HuH-7.5 (cell line): ENCODE measurements at places on chromosomes 12 and 14.
A peak's percentile ranks its signal among the peaks of the same experiment; 100 is the strongest.

GRCh38 chr12:117892441-117892840 is 76.3 kb downstream of the KSR2 start:
- DNase-seq, result no peak

GRCh38 chr14:105601360-105602242 is 75.2 kb downstream of the TMEM121 start:
- DNase-seq, result no peak

DNA sequence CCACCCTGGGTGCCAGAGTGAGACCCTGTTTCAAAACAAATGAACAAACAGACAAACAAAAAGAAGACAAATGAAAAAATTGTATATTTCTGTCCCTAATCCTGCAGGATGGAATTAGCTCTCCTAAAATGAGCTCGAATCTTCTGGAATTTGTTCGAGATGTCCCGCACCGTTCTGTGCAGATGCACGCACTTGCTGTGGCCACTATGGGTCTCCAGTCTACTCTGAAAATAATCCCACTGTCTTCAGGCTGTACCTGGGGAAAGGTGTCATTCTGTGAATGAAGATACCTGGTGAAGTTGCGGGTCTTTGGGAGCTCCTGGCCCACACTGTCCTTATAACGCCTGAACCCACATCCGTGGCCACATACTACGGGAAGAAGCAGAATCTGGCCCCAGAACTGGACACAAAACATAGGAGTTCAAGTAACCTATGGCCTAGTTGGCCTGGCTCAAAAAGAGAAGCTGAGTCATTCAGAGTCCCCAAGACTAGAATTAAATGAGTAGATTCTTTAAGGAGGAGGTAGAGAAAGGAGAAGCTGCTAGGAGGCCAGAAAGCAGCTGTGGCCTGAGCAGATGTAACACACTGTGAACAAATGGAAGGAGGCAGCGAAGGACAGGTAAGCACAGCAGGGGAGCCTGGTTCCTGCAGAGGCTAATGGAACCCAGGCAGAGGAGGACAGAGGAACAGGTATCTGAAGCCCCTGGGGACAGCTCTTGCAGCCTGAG is 108.6 kb downstream of the FOXN3 start:
- no peak for DNase-seq

GRCh38 chr12:3896801-3897351 is 23.7 kb upstream of the PARP11 start:
- DNase-seq, result no peak

DNA sequence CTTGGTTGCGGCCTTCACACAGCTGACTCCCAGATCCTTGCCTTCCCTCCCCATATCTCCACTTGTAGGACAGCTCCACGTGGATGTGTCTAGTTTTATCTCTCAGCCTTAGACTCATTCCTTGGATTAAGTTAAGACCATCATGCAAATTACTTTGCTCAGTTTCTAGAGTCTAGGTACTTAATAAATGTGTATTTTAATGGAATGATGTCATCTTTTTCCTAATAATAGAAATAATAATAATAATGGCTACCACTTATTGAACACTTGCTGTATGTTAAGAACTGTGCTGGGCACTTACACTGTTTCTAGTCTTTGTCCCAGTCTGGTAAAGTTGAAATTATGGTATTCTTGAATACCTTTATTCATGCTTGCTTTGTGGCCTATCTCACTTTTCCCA is 37.5 kb downstream of the FBXW8 start:
- DNase-seq, result no peak

DNA sequence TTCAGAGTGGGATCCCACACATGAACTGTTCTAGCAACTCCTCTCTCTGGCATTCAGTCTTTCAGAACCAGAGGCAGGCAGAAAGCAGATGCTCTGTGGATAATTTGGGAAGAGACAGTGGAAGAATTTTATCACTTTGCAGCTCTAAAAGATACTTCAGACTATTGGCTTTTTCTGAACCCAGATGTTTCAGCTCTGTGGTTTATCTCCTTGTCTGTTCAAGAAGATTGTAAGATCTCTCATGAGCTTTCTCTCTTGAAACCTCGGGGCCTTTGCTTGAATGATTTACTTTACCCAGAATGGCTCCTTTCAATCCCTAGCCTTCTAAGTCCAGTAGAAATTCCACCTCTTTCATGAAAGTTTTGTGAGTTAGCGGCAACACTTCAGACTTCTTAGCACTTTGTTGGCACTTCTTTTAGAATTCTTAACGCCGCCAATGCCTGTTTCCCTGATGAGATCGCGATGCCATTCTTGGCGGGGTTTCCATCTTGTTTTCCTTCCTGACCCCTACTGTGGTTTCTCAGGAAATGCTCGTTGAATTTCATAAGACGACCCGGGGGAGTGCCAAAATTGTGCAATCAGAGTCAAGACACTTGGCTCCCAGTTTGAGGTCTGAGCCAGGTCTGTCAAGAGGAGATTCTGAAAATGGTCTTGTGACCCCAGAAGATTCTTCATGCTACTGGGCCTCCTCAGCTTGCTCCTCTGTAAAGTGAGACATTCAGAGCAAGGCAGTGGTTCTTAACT is 107.0 kb upstream of the PRICKLE1 start:
- DNase-seq, result no peak

GRCh38 chr14:104881369-104881979 is 16.4 kb downstream of the CEP170B start:
- DNase-seq, result no peak

GRCh38 chr12:58369576-58369975 is 428.2 kb downstream of the ATP23 start:
- no peak for DNase-seq

- no peak for DNase-seq
These were observed 200.1 kb downstream of the DAD1 start for GRCh38 chr14:22388669-22389595.

DNA sequence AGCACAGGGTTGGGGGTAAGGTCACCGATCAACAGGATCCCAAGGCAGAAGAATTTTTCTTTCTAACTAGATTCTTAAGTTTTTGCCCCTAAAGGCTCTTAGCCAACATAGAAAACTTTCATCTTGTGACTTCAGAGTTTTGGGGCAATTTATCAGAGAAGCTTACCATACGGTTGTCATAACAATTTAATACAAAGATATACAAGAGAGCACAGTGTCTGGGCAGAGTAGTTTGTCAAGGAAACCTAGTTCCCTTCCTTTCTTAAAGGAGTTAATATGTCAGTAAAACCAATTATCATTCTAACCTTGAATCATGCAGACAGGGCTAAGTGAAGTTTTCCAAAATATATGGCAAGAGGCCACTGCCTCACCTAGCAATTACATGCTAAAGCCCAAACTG is 18.4 kb downstream of the NR2C1 start:
- no peak for DNase-seq

DNA sequence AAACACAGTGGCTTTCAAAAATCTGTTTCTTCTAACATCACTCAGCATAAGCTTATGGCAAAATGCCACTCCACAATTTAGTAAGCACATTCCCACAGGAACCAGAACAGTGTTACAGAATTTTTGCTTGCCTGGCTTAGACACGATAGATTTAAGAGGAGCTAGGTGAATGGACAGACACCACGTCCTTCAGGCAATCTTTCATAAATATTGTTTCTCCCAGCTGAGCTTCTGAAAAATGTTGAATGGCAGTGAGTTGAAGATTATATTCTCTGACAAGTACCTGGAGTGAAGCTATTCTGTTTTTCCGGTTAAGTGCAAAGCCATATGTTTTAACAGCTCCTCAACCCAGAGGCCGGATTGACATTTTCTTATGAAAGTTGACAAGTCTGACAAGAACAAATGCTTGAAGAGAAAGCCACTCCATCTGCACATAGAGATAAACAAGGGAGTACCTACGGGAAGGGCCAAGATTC is 102.0 kb downstream of the FSCB start:
- DNase-seq, result no peak

GRCh38 chr12:123533672-123534643 is at the start of gene RILPL1:
Gene RILPL1 (minus strand): TSS chr12:123533719. CDS start chr12:123533482, 237 bp downstream.
- DNase-seq, result peak; percentile 57

GRCh38 chr14:60166142-60166541 is 944 bp upstream of the DHRS7 start:
- DNase-seq, result no peak

GRCh38 chr14:99672506-99673304 is 11.4 kb upstream of the CYP46A1 start:
- DNase-seq, result no peak
